ENCODE measurements at places on chromosomes 4 and X.

DNA sequence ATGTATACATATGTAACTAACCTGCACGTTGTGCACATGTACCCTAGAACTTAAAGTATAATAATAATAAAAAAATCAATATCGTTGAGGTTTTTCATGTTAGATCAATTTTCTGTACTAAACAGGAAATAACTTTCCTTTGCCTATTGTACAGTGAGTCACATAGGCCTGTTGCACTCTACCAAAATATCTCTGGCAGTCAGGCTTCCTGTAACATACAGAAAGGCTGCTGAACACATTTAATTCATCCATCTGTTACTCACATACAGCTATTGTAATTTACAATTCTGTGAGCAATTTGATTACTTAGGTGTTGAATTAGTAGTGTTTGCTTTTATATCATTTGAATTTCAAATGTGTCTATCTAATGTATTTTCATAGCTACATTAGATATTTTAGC is 427.8 kb downstream of the TMA16 start:
- no peak for DNase-seq

- DNase-seq = no peak
These were observed 88.6 kb downstream of the MAML3 start for GRCh38 chr4:140065393-140065792.

- no peak for DNase-seq
These were observed 12.6 kb upstream of the NR3C2 start for GRCh38 chr4:148454835-148455234.

GRCh38 chr4:99414401-99414800 is 20.7 kb downstream of the ADH7 start:
- no peak for DNase-seq

DNA sequence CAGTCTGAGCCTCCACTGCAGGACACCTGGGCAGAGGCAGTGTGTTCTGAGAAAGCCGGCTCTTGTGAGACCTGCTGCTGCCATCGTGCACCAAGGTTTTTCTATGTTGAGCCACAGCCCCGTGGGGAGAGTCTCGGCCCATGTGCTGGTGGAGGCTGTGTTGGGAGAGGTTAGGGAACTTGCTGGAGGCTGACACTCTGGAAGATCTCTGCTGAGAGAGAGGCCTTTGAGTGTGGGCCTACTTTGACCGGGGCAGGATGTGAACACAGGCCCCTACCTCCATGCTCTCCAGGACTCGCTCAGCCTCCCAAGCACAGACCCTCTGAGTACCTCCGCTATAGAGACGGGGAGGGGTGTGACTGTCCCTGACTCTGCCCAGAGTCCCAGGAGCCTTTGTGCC is 1.3 kb upstream of the S100P start:
- no peak for DNase-seq

GRCh38 chrX:56505866-56506265 is 57.6 kb upstream of the UBQLN2 start:
- DNase-seq = no peak

DNA sequence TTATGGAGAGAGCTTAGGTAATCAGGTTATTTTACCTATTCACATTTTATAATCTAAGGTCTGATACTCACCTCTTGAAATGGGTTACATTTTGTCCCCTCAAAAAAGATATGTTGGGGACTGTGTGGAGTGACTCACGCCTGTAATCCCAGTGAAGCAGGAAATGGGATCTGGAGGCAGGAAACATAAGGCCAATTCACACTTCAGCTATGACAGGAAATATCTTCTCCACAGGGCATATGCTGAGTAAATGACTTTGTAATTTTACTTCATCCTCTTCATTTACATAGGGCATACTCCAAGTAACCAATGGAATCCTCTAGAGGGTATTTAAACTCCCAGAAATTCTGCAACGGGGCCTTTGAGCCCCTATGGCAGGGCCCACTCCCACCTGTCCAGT is 54.8 kb upstream of the ZMAT1 start:
- peak; percentile 45 for DNase-seq

DNA sequence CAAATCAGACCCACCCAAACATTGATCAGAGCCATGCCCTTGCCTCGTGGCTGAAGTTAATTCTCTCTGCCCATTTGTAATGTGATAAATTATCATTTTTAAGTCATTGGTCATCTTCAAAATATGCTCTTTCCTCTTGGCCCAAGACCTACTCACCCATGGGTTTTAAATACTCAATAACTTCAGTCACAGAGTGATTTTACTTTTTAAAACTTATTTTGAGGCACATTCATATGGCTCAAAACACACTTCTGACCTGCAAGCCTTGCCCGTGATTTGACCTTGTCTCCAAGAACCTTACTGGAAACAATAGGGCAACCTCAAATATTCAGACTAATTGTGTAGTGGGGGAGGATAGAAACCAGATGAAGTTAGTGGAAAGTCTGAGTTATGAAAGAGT is 176.2 kb upstream of the LNX1 start:
- DNase-seq = no peak

DNA sequence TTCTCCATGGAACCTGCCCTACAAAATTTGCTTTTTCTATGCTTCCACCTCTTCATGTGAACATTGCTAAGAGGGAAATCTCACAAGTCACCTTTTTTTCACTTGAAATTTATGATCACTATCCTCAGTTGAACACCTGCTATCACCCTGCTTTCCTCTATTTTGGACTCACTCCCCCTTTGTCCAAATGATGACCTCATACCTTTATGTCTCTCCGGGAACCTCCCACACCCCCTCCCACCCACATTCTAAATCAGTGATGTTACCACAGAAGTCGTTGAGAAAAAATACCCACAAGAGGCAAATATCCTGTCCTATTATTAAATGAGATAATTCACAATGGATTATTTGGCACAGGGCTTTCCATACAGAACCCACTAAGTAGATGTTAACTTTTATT is 156.5 kb downstream of the RNF150 start:
- no peak for DNase-seq

All from RKO (cell line).